ENCODE measurements at places on chromosomes 16 and 17. TPM values are rescaled to one million over a fixed set of nuclear protein-coding genes. Genes with fewer than 3 reads are reported as not detected.

CRHR1 gene
- total RNA-seq: not detected

GDPD1 gene
- total RNA-seq: 0.64 TPM

DNA sequence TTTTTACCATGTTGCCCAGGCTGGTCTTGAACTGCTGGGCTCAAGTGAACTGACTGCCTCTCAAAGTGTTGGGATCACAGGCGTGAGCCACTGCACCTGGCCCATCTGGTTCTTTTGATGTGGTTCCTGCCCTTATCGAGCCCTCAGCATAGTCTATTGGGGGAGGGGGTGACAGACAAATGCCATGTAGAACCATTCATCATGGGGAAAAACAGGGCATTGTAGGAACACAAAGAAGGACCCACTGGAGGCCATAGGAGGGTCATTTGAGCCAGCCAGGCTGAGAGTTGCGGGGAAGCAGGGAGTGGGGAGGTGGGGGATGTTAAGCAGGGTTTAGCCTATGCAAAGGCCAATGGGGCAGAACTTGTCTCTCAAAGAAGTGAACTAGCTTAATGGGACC lies 11.9 kb downstream of the SEC14L5 start:
- DNase-seq: no peak
- H3K36me3 ChIP-seq: no peaks in the 10 kb centered on the region
- no peak overlapping the region for H3K27ac ChIP-seq
- no peak overlapping the region for H3K4me3 ChIP-seq
- H3K4me1 ChIP-seq: peaks cover 7% of the 10 kb centered on the region

DNA sequence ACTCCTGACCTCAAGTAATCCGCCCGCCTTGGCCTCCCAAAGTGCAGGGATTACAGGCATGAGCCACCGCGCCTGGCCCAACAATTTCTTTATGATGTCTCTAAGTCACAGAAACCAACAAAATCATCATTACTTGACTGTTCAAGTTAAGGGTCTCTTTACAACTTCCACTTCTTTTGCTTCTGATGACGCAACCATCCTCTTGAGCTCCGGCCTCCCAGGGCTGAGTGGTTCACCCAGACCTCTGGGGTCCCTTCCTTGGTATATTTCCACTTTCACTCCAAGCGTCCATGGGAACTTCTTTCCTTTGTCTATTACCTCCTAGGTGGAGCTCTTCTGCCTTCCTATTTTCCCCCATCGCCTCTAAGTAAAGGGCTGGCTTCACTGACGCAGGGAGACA lies 253.7 kb downstream of the NTN1 start:
- H3K4me3 ChIP-seq: no peak overlapping the region
- no peak for DNase-seq
- H3K27me3 ChIP-seq: no peaks in the 10 kb centered on the region
- H3K4me1 ChIP-seq: no peaks in the 10 kb centered on the region
- no peaks in the 10 kb centered on the region for H3K36me3 ChIP-seq
- H3K27ac ChIP-seq: no peak overlapping the region

GRCh38 chr16:85878407-85878806 lies 20.6 kb upstream of the IRF8 start:
- H3K4me3 ChIP-seq: no peak overlapping the region
- H3K27me3 ChIP-seq: no peaks in the 10 kb centered on the region
- DNase-seq: no peak
- peaks cover 37% of the 10 kb centered on the region for H3K4me1 ChIP-seq

DNA sequence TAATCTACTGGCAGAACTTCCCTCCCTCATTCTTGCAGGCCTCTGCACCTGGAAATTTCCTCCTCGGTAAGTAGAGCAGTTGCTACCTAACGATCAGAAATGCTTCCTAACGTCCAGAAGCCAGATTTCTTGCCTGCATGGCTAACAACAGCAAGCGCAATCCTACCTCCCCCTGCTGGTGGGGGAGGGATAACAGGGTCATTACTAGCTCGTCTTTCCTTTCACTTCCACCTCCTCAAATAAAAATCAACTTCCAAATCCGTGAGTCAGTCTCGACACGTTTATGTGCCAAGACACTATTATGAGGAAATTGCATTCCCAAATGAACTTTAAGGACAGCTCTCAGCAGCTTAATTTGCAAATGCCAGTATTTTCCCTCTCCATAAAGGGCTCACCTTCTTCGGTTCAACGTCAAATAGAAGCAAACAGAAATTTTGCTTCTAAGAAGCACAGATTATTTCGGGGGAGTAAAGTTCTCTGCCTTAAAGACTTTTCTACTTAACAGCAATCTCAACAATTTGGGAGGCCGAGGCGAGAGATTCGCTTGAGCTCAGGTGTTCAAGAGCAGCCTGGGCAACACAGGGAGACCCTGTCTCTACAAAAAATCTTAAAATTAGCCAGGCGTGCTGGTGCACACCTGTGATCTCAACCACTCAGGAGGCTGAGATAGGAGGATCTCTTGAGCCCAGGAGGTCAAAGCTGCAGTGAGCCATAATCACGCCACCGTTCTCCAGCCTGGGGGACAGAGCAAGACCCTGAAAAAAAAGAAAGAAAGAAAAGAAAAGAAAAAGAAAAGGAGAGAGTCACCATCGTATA lies 188.6 kb upstream of the PSMD7 start:
- DNase-seq: peak; percentile 16
- H3K36me3 ChIP-seq: no peaks in the 10 kb centered on the region
- no peaks in the 10 kb centered on the region for H3K27me3 ChIP-seq
- H3K4me1 ChIP-seq: no peaks in the 10 kb centered on the region
- no peak overlapping the region for H3K27ac ChIP-seq

GRCh38 chr16:29290631-29291247 lies 115.8 kb downstream of the NPIPB11 start:
- DNase-seq: peak; percentile 44
- H3K4me1 ChIP-seq: peaks cover 4% of the 10 kb centered on the region
- H3K27me3 ChIP-seq: no peaks in the 10 kb centered on the region
- no peak overlapping the region for H3K4me3 ChIP-seq

- H3K4me1 ChIP-seq: peaks cover 3% of the 10 kb centered on the region
- H3K36me3 ChIP-seq: no peaks in the 10 kb centered on the region
- no peaks in the 10 kb centered on the region for H3K27me3 ChIP-seq
- H3K4me3 ChIP-seq: no peak overlapping the region
- H3K27ac ChIP-seq: no peak overlapping the region
- DNase-seq: no peak
These were observed 80.4 kb upstream of the ERCC4 start for GRCh38 chr16:13839577-13839976.

DNA sequence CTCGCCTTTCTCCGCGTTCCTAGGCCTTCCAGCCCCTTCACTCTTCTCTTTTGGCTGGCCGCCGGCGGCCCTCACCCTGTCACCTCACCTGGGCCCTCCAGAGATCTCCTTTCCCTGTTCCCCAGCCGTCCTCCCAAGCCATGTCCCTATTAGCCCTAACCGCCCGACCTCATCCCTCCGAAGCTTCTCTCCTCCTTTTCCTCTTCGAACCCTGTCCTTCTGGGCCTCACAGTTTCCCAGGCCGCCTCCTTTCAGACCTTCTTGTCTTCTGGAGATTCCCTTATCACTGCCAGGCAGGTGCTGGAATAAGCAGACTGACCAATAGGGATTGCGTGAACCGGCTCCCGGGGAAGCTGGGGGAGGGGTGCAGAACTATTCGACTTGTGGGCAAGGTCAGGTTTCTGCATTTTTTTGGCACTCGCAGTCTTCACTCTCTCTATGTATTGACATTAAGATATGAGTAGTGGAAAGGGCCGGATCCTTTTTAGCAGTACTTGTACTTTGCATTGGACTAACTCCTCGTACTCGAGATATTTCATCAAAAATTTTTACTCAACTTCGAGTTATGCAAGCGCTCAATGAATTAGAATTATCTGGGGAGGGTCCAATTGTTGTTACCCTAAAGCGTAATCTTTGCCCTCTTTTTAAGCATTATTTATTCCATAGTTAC lies 690 bp downstream of the RHOT1 start:
- H3K27me3 ChIP-seq: no peaks in the 10 kb centered on the region
- peaks cover 4% of the 10 kb centered on the region for H3K4me1 ChIP-seq
- no peaks in the 10 kb centered on the region for H3K36me3 ChIP-seq
- H3K4me3 ChIP-seq: peak overlapping the region; percentile 95
- no peak for DNase-seq

GRCh38 chr17:2649191-2649590 lies 55.7 kb downstream of the PAFAH1B1 start:
- H3K4me3 ChIP-seq: no peak overlapping the region
- H3K27me3 ChIP-seq: no peaks in the 10 kb centered on the region
- H3K27ac ChIP-seq: no peak overlapping the region

GRCh38 chr16:27847030-27847550 lies 216.4 kb downstream of the GSG1L start:
- H3K4me1 ChIP-seq: no peaks in the 10 kb centered on the region
- no peaks in the 10 kb centered on the region for H3K27me3 ChIP-seq
- no peak overlapping the region for H3K4me3 ChIP-seq
- no peak overlapping the region for H3K27ac ChIP-seq
- H3K36me3 ChIP-seq: no peaks in the 10 kb centered on the region
- no peak for DNase-seq

TOX3 gene
- total RNA-seq: 0.13 TPM

KRT33B gene
- not detected for total RNA-seq

CHD9NB gene
- 0.69 TPM for total RNA-seq

C16orf89 gene
- total RNA-seq: not detected

DNA sequence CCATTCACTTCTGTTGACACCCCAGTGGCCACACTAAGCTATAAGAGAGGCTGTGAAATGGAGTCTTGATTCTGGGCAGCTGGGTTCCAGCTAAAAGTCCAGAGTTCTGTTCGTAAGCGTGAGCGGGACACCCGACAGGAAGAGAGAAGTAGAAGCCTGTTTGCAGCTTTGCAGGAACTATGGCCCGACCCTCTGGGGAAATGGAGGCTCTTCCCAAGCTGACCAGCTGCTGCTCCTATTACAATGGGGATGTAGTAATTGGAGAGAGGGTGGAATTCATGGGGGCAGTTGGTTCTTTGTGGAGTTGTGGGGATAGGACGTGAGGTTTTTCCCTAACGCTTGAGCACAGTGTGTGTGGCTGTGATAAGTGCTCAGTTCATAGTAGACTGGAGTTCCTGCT lies 28.4 kb downstream of the UBALD1 start:
- DNase-seq: no peak
- no peaks in the 10 kb centered on the region for H3K27me3 ChIP-seq
- no peak overlapping the region for H3K4me3 ChIP-seq
- H3K4me1 ChIP-seq: no peaks in the 10 kb centered on the region
- no peak overlapping the region for H3K27ac ChIP-seq

HEATR9 gene
- total RNA-seq: 0.21 TPM

GRCh38 chr16:873889-874288 lies 73.4 kb upstream of the GNG13 start:
- DNase-seq: no peak
- H3K27ac ChIP-seq: no peak overlapping the region
- no peak overlapping the region for H3K4me3 ChIP-seq
- peaks cover 4% of the 10 kb centered on the region for H3K4me1 ChIP-seq
- H3K36me3 ChIP-seq: no peaks in the 10 kb centered on the region

HOXB1 gene
- not detected for total RNA-seq

DNA sequence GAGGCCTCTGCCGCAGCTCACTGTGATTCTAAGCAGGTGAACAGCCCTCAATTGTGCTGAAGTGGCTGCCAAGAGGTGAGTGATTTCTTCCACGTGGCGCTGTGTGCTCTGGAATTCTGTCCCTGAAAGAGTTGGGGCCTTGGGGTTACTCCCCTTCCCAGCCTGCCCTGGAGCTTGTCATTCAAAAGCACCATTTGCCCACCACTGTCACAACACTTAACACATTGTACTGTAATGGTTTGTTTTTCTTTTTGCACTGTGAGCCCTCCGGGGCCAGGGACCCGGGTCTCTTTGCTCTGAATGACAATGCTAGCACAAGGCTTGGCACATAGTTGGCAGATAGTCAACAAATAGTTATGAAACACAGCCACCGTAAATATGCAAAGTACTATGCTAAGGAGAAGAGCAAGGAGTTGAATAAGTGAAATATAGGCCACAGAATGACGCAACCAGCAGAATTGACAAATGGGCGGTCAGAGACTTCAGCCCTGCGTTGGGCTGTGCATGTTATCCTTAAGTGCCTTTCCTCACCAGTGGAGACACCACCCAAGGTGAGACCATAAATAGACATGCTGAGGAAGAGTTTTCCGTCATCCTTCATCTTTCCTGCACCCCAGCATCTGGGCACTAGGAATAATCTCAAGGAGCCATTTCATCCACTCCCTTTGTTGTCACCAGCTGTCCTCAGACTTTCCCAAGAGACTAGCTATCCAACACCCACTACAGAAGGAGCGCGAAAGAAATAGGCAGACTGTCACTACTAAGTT lies 112.0 kb upstream of the DNAH9 start:
- H3K27me3 ChIP-seq: no peaks in the 10 kb centered on the region
- no peaks in the 10 kb centered on the region for H3K4me1 ChIP-seq
- H3K27ac ChIP-seq: no peak overlapping the region
- H3K4me3 ChIP-seq: no peak overlapping the region

DNA sequence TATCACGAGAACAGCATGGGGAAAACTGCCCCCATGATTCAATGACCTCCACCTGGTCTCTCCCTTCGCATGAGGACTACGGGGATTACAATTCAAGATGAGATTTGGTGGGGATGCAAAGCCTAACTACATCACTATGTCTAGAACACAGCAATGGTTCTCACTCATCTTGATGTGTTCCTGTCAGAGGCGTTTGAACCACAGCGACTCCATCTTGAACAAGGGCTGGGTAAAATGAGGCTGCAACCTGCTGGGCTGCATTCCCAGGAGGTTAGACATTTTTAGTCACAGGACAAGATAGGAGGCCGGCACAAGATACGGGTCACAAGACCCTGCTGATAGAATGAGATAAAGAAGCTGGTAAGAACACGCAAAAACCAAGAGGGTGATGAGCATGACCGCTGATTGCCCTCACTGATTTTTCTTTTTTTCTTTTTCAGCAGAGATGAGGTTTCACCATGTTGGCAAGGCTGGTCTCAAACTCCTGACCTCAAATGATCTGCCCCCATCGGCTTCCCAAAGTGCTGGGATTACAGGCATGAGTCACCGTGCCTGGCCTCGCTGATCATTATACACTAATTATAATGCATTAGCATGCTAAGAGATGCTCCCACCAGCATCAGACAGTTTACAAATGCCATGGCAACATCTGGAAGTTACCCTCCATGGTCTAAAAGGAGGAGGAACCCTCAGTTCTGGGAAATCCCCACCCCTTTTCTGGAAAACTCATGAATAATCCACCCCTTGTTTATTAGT lies 3.0 kb upstream of the PPY start:
- no peak for DNase-seq
- H3K27ac ChIP-seq: no peak overlapping the region
- H3K27me3 ChIP-seq: no peaks in the 10 kb centered on the region

GRCh38 chr17:57735707-57736106 lies 9.4 kb downstream of the CCDC182 start:
- peaks cover 18% of the 10 kb centered on the region for H3K4me1 ChIP-seq
- H3K36me3 ChIP-seq: no peaks in the 10 kb centered on the region
- H3K4me3 ChIP-seq: no peak overlapping the region
- DNase-seq: no peak

DNA sequence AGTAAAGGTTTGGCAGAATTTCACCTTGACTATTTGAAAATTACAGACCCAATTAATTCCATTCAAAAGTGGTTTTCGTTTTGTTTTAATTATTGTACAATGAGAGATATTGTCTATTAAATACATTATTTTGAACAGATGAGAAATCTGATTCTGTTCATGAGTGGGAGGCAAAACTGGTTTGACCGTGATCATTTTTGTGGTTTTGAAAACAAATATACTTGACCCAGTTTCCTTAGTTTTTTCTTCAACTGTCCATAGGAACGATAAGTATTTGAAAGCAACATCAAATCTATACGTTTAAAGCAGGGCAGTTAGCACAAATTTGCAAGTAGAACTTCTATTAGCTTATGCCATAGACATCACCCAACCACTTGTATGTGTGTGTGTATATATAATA lies 72.6 kb downstream of the CDK12 start:
- no peaks in the 10 kb centered on the region for H3K4me1 ChIP-seq
- H3K4me3 ChIP-seq: no peak overlapping the region
- H3K27me3 ChIP-seq: no peaks in the 10 kb centered on the region
- H3K27ac ChIP-seq: no peak overlapping the region
- peaks cover 6% of the 10 kb centered on the region for H3K36me3 ChIP-seq
- DNase-seq: no peak

GRCh38 chr16:2437032-2437790 lies 8.0 kb downstream of the CCNF start:
- H3K36me3 ChIP-seq: peaks cover 37% of the 10 kb centered on the region
- peaks cover 12% of the 10 kb centered on the region for H3K4me1 ChIP-seq
